NCI-H524 treated with DMSO at 0.1 percent for 48 hours (cell line): ENCODE measurements at places on chromosomes 2 and 18.

GRCh38 chr18:57057890-57058289 is 89.0 kb upstream of the BOD1L2 start:
- no peak for DNase-seq

DNA sequence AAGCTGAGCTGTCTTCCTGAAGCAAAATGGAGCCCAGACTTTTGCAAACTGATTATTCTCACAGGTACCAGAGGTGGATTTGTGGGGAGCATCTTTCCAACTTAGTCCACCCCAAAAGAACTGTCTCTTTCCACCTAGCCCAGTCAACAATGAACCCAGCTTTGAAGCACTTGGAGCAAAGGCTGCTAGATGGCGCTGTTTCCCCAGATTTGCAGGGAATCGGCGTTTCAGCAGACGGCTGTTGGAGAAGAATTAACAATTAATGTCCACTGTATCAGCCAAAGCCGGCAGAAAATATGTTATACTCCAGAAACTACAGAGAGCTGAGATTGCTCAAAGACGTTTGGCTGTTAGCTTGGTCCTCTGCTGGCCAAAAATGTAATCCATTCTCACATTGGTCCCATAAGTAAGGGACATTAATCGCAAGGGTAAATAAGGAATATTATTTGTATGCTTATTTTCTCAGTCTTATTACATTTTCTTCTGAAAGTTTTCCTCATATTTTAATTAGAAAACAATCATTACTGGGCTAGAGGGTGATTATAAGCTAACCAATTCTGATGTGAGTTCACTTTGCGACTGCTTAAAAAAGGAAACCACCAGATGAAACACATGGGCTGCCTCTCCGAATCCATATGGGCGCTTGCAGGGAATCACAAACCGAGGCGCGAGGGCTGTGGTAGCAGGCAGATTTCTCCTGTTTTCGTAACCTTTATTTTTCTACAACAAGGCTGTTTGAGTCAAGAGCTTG is 423.8 kb upstream of the MEX3C start:
- DNase-seq, result peak; percentile 81

GRCh38 chr2:144516981-144517865 is 2.7 kb downstream of the ZEB2 start:
- no peak for DNase-seq

- DNase-seq, result no peak
Observed at GRCh38 chr2:85413592-85414420, 3.6 kb upstream of the CAPG start.

- no peak for DNase-seq
Observed at GRCh38 chr2:84901593-84902120, 3.8 kb upstream of the TMSB10 start.

DNA sequence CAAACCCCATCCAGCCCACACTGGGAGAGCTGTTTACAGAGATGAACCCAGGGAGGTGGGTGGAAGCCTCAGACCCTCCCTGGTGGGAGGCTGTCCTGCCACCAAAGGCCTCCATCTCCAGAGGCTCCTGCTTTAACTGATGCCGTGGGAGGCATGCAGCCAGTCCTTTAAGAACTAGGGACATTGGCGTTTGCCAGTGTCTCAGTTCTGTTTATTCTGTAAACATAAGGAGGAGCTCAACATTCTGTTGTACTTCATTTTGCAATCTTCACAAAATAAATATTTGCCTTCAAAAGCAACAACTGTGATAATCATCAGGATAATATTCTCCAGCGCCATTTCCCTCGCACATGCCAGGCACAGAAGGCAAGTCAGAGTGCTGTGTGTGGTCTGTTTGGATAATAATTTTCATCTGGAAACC is 6.8 kb downstream of the EDAR start:
- DNase-seq, result no peak

- no peak for DNase-seq
Observed at GRCh38 chr2:66815886-66816285, 381.0 kb downstream of the MEIS1 start.

GRCh38 chr18:62332964-62333695 is 8.0 kb downstream of the TNFRSF11A start:
- DNase-seq, result peak; percentile 95

GRCh38 chr18:57205641-57206040 is 58.8 kb downstream of the BOD1L2 start:
- DNase-seq, result no peak

GRCh38 chr18:59566533-59566971 is 130.7 kb downstream of the CCBE1 start:
- peak; percentile 59 for DNase-seq

DNA sequence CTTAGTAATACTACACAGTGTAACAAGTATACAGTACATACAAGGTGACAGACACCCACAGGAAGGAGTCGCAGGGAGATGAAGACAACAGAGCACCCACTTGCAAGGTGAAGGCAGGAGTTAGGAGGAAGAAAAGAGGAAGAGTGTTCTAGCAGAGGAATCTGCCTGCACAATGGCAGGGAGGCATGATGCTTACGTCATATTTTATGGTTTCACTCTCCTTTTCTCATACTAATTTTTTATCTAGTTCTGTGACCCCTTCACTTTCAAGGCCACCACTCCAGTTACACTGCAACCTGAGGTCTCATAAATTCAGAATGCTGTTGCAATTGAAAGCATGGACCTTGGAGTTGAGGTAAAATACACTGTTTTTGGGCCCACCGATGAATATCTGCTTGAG is 331.7 kb downstream of the MEIS1 start:
- DNase-seq, result no peak

DNA sequence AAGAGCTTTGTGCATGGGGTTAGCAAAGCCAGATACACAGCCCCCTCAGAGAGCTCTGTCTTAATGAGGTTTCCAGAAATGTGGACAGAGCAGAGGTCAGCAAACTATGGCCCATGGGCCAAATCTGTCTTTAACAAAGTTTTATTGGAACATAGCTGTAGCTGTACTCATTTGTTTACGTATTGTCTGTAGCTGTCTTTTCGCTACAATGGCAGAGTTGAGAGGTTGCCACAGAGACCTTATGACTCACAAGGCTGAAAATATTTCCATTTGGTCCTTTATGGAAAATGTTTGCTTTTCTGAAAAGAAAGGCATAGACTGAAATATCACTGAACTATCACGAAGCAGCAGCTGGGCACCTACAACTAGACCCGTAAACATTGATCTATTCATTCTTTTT is 841.8 kb downstream of the SLC4A3 start:
- no peak for DNase-seq

DNA sequence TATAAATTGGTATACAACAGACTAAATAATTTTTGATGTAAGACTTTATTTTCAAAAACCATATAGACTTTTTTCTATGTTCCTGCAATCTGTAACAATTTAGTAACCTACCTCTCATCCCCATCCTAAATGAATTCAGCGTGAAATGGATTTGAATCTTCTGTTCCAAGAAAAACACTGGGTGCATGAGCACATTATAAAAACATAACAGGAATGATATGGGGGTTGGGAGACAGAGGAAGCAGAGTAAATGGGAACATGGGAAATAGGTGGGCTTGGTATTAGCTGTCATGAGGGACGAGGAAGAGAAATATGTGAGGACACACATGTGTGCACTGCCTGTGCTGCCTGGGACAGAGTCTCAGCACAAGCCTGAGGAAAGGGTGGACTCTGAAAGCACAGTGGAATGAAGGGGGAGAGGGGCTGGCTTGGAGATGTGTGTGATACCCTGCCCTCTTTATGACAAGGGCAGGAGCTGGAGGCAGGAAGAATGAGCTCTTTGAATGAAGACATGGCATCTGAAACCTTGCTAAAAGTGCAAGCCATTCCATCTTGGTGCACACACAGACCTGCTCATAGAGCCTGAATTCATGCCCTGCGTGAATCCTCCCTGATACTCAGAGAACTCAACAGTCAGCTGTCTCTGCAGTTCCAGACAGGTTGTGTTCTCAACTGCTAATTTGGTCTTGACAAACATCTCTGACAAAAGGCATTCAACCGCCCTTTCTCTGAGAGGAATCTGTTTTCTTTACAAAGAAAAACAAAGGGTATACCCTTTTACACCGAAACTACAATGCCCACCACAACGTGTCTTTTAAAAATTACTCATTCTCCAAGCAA is 66.6 kb downstream of the EPB41L3 start:
- no peak for DNase-seq

GRCh38 chr2:51108794-51109193 is 76.9 kb upstream of the NRXN1 start:
- no peak for DNase-seq

DNA sequence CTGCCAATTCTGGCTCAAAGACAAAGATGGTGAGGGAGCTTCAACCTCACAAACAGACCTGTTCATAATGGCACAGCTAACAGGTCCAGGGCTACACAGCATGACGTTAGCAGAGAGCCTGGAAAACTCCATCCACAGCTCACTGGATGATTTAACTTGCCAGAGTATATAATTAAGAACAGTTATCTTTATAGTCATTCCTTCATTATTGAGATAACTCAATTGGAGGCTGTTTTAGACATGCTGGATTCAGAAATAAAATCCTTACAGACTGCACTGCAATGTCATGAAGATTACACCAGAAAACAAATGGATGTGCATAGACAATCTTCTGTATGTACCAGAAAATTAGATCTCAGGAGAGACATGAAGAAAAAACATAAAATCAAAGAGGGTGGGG is 55.1 kb upstream of the LYPD1 start:
- no peak for DNase-seq

- DNase-seq, result no peak
Observed at GRCh38 chr2:11805024-11805423, 58.6 kb downstream of the LPIN1 start.

GRCh38 chr18:54983041-54983686 is 23.9 kb upstream of the CCDC68 start:
- DNase-seq, result no peak

DNA sequence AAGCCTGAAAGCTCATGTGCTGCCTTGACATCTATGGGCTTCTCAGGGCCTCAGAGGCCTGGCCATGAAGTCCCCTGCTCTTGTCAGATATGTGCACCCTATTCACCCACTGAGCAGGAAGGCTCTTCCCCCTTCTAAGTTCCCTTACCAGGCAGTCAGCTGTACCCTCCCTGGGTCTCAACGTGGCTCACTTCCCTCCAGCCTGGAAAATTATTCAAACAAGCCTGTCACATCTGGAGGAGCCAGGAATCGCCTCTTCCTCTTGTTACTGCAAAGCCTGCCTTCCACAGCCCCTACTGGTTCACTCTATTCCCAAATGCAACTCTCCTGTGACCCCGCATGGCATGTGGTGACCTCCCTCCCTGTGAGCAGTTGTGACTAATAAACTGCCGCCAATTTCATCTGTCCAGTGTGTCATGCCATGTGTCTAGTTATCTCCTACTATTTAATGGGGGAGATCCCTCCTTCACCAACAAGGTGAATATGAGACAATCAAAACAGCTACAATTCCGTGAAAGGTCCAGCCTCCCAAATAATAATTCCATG is 8.4 kb upstream of the SERPINB8 start:
- no peak for DNase-seq

- no peak for DNase-seq
Observed at GRCh38 chr2:31060397-31060796, 77.8 kb downstream of the GALNT14 start.

GRCh38 chr2:64985447-64985846 is 3.8 kb upstream of the SLC1A4 start:
- DNase-seq, result no peak

- no peak for DNase-seq
Observed at GRCh38 chr2:158918452-158918851, 50.0 kb upstream of the TANC1 start.

- DNase-seq, result no peak
Observed at GRCh38 chr2:25145803-25146202, 22.6 kb downstream of the POMC start.

DNA sequence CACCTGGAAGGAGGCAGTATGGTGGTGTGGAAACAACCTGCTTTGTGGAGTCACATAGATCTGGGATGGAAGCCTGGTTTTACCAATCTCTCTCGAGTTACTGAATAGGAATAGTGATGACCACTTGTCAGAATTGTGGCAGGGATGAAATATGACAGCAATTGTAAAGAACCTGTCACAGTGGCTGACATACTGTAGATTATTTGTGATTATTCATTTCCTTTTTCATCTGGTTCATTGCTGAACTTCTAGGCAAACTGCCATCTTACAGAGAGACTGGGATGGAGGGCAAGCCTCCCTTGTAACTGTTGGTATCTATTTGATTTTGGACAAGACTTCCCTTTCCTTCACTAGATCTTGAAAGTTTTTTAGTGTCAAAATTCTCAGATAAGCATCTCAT is 42.0 kb downstream of the FMNL2 start:
- no peak for DNase-seq

DNA sequence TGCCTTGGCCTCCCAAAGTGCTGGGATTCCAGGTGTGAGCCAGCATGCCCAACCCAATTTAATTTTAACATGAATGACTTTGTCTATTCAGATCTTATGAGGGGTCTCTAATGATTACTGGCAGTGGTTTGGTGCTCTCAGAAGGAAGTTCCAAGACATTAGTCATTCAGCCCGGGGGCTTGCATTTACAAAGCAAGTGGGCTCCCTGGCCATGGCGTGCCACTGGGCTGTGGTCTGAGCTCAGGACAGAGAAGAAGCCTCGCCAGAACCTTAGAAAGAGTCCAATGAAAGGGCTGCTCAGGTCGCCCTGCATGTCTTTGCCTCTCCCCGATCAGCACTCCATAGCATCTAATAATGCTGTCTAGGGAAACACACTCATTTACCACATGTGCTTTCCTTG is 182.6 kb upstream of the CHAC2 start:
- no peak for DNase-seq

GRCh38 chr2:67234440-67234839 is 162.7 kb upstream of the ETAA1 start:
- DNase-seq, result no peak

- DNase-seq, result no peak
Observed at GRCh38 chr2:170821531-170822289, 5.0 kb downstream of the GAD1 start.

DNA sequence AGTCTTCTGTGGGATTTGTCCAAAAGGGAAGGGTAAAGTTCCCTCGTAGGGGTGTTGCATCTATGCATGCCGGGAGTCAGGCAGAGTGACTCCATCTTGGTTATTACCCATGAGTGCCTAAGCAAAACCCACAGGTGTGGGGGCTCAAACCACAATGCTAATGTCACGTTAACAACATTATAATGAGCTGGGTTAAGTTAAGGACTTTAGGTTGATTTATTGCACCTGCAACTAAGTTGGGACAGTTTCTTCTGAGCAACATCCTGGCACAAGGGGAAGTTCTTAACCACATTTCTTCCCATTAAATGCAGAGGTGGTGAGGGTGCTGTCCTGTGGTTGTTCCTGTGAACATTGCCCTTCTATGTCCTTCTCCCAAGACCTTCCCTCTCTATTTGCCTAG is 1596.8 kb upstream of the SLC39A10 start:
- no peak for DNase-seq
